Activated CD8-positive, alpha-beta memory T cell treated with anti-CD3 and anti-CD28 coated beads for 4 hours (primary cell): ENCODE measurements at places on chromosomes 13 and 19.

GRCh38 chr19:34988119-34988518 lies 12.0 kb upstream of the GRAMD1A start:
- no peak for DNase-seq

DNA sequence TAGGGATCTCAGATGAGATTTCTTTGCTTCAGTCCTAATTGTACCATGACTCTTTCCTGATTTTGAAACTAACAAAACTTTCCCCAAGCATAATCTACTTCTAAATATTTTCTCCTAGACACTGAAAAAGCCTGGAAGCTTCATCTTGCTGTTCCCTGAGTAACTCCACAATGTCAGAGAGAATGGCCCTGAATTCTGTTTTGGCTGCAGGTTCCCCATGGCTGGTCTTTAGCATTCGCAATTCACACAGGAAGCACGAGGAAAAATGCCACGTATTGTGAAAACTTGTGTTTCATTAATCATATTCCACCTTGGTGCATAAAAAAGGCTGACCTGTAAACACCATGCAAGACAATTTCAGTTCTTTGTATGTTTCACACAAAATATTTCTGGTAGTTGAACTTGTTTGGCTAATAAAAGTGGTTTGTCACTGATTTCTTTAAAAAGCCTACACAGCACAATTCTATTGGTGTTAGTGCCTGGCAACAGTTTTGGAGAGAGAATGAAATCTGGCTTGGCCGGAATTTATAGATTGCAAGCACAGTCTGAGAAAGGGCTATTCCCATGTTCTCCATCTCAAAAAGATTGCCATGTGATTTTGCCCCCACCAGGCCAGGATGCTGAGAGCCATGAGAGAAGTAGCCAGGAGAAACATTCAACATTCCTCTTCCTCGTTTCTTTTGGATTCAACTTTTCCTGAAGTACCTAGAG lies 367.1 kb downstream of the NDFIP2 start:
- DNase-seq = no peak

DNA sequence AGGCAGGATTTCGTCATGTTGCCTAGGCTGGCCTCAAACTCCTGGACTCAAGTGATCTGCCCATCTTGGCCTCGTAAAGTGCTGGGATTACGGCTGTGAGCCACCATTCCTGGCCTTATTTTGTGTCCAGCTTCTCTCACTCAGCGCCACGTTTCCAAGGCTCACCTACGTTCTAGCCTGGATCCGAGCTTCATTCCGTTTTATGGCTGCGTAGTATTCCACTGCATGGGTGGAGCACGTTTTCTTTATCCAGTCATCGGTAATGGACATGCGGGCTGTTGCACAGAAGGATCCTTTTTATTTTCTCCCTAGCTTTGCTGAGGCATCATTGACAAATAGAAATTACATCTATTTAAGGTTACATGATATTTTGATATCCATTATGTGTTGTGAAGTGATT lies 16.6 kb downstream of the ADGRL1 start:
- DNase-seq = no peak

GRCh38 chr19:57099199-57099661 lies 20.6 kb upstream of the USP29 start:
- DNase-seq = peak; percentile 2
